ENCODE measurements at places on chromosomes 6 and 20.

- no peak for DNase-seq
These were observed 73.8 kb downstream of the TOX2 start for GRCh38 chr20:43988451-43988850.

DNA sequence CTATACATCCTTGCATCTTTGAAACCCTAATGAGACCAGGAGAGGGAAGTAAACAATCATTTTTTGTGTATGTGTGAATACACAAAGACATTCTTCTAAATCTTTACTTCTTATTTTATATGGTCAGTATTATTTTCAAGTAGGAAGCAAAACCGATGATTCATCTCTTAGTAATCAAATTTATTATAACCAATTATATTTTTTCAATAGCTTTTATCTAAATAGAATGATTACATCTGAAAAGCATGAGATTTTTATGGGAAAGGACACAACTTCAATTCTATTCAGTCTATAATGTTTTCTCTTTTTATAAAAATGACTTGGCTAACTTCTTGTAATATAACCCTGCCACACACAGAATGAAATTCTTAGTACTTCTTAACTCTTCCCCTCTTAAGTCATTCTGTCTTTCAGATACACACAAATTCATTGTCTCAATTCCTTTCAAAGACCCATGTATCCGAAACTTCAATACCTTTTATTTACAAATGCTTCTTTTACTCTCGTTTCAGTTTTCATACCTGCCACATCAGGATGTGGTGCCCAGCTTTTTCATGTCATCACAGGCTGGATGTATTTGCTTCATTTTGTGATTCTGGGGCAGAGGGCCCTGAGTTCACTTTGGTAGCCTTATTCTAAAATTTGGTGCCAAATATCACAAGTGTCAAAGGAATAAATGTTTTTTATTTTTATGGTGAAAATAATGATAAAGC is 227.0 kb downstream of the PHF3 start:
- no peak for DNase-seq

- no peak for DNase-seq
These were observed 281.9 kb downstream of the UBE3D start for GRCh38 chr6:82783587-82784236.

DNA sequence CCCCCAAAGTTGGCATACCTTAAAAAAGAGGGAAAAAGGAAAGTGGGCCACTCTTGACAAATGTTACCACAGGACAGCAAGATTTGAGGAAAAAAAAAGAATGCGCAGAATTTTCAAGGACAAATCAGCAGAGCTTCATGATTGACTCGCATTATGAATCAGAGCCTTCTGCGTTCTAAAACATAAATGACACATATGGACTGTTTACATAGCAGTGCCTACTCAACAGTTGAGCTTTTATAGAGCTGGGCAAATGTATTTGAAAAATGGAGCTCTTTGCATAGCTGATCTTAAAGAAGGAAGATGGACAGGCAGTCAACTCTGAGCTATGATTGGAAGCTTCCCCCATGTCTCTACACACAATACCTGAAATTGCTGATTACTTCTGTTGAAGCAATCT is 213.2 kb upstream of the NT5E start:
- no peak for DNase-seq

- no peak for DNase-seq
These were observed 3.1 kb downstream of the BICRAL start for GRCh38 chr6:42784717-42785498.

DNA sequence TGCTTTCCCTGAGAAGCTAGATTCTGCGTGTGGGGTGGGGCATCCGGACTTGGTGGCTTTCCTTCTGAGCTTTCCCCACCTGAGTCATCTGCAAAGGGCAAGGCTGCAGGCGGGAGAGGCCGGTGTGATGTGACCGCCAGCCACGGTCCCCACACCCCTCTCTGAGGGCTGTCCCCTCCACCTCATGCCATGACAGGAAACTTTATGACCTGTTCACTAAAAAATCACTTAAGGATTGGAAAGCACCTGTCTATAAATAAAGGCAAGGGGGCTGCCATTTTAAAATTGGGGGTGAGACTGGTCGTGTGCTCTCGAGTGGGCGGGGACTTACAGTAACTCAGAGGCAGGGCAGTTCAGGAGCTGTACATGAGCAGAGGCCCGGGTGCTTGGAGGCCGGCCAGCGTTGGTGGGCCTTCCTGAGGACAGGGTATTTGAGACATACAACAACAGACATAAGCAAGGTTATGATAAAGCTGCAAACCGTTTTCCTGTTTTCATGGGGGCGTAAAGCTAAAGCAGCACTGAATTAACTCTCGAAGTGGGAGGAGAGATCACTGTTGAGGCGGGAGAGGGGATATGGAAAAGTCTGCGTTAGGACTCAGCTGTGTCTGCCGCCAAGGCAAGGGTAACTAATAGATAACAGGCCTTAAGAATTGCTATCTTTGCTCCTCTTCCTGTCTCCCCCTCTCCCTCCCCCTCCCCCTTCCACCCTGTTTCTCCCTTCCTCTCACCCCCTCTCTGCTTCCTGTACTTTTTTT is 16.1 kb upstream of the SERPINB1 start:
- DNase-seq: peak; percentile 66

- DNase-seq: no peak
These were observed 4.1 kb upstream of the ENPP5 start for GRCh38 chr6:46174904-46175303.

DNA sequence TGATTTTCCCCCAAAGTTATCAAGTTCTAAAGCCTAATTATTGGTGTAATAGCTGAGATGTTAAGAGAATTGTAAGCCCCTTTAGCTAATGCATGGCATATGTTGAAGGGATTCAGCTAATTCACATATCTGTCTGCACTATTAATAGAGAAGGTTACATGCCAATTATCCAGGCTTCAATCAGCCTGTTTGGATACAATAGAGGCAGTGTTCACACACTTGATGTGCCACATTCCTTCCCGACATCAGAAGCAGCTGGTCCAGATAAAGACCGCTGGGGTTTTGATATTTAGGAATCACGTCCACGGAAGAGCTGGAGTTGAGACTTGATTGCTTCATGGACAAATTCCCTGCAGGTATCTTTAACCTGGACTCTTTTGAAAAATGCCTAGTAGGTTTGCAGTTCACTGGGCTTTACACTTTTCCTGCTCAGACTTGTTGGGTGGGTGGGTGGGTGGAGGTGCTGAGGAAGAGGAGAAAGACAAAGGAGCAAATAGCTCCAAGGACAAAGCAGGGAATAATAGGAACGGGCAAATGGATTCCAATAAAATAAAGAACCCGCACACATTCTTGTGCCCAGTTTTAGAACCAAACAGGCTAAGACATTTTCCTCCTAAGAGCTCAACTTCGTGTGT is 142.6 kb upstream of the ZNF217 start:
- no peak for DNase-seq

DNA sequence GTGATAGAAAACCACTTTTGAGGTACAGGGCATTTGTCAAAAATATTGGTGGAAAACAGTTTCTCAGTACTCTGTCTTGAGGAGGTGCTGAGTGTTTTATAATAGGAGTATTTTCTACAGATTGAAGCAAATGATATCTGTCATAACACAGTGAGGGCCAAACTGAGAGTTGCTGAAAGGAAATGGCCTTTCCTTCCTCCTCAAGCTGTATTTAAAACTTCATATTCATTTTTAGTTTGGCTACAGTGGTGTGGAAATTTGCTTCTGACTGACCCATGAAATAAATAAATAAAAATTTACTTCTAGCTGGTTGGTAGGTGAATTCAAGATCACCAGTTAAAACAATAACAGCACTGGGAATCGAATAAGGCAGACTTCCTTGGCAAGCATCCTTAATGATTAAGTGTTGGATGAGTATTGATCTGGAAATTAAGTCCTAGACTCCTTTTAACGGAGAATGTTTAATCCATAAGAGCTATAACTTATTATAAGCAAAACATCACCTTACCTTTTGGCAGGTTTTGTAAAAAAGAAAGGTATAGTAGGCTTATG is 828.6 kb upstream of the CITED2 start:
- no peak for DNase-seq

DNA sequence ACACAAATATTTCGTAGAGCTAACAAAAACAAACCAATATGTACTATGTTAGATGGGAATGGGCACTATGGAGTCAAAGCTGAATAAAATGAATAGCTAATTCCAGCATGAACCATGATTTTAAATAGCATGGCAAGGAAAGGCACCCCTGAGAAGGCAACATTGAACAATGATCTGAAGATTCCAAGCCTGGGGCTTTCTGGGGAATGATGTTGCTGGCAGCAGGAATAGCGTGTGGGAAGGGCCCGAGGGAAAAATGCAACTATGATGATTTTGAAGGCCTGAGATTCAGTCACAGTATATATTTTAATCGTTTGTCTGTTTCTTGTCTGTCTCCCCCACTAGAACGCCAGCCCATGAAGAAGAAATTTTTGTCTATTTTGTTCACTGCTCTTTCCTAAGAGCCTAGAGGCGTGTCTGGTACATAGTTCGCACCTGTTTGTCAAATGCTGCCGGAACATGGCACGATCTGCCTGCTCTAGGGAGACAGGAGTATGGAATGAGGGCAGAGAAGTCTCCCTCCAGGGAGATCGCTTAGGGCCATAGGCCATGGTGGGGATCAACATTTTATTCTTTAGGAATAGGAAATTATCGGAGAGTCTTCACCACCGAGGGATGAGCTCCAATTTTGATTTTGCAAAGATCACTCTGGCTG is 84.8 kb upstream of the EYA2 start:
- no peak for DNase-seq

GRCh38 chr6:157106487-157106886 is 216.8 kb downstream of the TMEM242 start:
- no peak for DNase-seq

- no peak for DNase-seq
These were observed 725 bp downstream of the OSER1 start for GRCh38 chr20:44209686-44210405.

- no peak for DNase-seq
These were observed 133.9 kb downstream of the KCNQ5 start for GRCh38 chr6:72755752-72756151.

DNA sequence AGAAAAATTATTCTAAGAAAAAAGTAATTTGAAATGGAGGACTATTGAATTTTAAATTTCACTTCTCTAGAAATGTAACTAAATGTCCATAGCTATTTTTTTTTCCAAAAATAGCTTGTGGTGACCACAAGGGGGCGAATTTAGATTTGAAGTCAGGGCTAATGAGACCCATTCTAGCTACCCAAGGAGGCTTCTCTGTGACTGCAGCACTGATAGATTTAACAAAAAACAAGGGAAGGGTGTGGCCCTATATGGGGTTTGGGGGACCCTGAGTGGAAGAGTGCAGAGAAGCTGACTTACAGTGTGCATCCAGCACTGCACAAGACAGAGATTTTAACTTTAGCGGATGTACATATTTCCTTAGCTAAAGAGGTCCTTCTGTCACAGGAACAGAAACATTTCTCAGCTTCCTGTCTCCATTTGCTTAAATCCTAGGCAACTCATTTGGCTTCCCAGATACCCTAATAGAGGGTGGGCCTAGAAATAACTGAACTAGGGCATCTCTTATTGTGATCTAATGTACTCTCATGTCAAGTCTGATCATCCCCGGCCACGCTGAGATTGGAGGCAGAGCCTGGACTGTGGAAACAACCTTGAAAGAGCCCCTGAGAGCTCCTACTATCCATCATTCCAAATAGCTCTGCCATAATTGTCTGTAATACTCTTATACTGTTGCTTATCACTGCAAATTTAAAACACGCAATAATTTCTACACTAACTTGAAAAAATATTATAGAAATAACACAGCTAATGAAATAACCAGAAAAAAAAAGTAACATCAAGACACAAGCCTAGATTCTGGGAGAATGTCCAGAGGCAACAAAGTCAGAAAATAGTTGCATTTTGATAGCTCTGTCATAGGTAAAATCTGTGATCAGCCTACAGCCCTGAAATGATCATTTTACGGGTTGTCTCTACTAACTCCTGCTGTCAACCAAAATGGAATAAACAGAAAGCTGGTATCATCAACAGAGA is 93.6 kb downstream of the SNAP91 start:
- DNase-seq: no peak

- no peak for DNase-seq
These were observed 730.3 kb downstream of the DOK5 start for GRCh38 chr20:55205665-55206064.

DNA sequence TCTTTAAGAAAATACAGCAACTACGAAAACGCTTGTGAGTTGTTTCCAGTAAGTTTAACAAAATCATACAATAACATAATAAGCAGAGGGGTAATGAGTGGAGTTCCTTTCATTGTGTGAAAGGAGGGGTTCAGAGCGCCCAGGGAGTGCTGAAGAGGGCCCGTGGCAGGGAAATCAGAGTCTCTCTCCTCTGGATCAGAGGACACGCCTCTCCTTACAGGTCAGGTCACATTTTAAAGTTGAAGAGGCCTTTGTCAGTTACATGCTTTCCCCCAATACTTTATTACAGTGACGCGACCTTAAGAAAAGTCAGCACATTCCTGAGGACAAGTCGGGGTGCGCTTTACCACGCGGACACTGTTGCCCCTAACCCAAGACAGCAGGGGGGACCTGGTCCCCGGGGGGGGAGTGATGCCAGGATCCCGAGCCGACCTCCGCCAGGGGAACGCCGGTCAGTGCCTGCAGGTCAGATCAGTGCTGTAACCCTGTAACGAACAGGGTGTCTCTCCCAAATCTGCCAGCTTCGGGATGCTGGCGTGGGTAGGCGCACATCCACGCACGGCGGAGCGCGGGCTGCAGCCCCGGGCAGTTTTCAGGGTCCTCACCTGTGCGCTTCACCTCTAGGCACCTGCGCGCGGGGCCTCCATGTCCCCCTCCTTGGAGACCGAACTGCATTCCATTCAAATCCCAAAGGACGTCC is 848 bp downstream of the DACT2 start:
- DNase-seq: no peak

DNA sequence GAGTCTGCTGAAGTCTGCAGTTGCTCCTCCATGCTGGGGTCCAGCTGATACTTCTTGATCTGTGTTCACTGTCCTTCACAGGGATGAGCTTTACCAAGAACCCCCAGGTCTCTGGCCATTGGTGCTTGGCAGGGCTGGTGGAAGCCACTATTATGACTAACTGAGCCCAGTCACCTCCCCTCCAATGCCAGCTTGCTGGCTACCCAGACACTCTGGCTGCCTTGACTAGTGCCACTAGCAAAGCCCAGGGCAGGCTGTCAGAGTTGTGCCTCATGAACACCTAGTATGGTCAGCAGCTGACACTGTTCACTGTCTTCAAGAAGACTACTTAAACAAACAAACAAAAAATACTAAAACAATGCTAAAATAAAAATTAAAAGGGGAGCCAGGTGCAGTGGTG is 8.8 kb downstream of the ASIP start:
- DNase-seq: no peak

- DNase-seq: no peak
These were observed 368.5 kb downstream of the ZFAND3 start for GRCh38 chr6:38187811-38188590.

DNA sequence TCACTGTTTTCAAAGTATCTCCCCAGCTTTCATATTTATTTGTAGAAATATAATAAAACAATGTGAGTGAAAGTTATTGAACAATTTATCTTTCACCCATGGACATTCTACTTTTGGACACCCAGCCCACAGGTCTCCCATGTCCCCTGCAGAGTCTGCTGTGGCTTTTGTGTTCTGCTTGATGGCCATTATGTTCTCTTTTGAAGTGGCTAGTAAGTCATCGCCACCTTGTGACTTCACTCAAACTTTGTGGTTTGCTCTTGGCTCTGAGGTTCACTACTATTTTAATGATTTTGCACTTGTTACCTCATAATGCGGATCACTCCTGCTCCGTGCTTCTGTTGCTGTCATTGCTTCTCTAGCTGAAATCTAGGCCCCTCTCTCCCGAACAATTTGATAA is 10.2 kb upstream of the DEFB113 start:
- DNase-seq: no peak

Measured in effector CD4-positive, alpha-beta T cell (primary cell).